ENCODE measurements at places on chromosomes 11 and 22.

DNA sequence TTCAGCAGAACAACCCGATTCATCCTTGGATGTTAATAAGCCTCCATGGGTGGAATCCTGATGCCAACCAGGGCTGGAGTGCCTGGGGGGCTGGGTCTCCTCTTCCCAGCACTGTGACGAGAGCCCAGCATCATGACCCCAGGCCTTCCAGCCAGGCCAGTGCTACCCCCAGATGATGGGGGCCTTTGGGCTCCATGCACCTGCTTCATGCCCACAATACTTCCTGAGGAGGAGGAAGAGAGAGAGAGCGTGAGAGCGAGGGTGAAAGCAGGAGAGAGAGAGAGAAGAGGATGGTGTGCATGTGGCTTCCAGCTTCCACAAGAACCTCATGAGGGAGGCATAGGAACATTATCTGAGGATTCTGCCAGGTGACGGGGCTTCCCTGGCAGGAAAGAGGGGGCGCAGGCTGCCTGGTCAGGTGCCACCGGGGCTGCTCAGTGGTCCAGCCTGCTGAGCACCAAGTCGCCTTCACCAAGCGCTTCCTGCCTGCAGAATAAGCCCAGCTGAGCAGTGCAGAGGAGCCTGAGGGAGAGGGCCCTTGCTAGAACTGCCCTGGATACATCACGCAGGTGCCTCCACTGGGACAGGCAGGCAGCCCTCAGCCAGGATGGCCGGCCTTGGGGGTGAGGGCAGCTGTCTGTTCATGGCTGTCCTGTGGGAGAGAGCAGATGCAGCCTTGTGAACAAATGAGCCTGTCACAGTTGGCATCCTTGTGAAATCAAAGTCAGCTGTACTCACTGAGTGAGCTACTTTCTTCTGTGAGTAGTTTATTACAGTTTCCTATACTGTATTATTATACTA lies 243.3 kb upstream of the B3GAT1 start:
- DNase-seq, result peak; percentile 3

GRCh38 chr11:43577566-43578264 lies 102.8 kb upstream of the HSD17B12 start:
- no peak for DNase-seq

GRCh38 chr11:1532014-1532586 lies 40.0 kb downstream of the DUSP8 start:
- no peak for DNase-seq

DNA sequence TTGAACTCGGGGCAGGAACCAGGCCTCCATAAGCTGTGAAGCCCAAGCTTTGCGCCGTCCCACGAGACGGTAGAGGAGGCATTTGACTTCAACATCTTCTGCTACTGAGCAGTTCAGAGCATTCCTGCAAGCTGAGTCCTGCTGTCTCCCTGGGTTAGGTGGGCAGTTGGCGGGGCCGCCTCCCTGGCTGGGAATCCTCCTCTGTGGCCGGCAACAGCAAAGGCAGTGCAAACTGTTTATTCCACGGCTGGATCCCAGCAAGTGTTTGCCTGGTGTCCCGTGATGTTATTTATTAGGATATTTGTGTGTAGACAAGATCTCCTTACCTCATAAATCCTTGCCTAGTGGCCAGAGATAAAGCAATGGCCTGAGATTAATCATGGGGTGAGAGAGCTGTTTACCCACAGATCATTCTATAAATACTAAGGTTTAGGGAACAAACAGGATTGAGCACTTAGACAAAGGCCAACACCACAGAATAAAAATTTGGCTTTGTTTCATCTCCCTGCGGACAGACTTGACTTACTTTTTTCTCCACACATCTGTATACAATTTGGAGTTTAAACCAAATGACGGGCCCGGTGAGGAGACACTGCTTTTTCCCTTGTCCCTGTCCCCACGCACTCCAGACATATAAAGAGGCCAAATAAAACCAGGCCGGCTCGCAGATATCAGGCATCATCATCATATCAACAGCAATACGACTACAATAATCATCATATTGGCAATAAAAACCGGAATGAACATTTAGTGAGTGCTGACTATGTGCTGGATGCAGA lies 63.4 kb downstream of the NAT10 start:
- DNase-seq, result no peak

DNA sequence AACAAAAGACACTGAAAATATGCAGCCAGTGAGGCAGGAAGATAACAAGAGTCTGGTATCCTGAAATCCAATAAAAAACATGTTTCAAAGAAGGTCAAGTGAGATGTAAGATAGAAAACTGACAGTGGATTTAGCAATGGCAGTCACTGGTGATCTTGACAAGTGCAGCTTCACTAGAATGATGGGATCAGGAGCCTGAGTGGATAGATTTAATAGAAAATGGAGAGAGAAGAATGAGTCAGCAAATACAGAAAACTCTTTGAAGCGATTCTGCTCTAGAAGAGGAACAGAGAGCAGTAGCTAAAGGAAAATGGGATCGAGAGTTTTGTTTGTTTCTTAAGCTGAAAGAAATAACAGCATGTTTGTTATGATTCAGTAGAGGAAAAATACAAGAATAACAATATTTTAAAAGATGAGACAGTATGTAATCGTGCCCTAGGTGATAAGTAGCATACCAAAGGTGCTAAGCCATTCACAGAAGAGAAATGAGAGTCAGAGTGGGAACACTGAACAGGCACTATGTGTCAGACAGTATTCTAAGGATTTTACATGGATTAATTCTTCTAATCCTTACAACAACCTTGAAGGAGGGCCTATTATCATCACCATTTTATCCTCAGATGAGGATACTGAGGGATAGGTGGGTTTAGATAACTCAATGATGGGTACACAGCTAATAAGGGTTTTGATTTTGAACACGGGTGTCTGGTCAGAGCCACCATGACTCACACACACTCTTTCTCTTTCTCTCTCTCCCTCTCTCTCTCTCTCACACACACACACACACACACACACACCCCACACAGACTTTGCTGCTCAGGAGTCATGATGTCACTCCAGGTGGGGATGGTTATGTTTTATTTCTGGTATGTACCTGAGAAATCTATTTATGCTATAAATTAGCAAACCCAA lies 36.3 kb downstream of the MRE11 start:
- no peak for DNase-seq

- DNase-seq, result no peak
Observed at GRCh38 chr11:66070604-66071380, 720 bp downstream of the PACS1 start.

DNA sequence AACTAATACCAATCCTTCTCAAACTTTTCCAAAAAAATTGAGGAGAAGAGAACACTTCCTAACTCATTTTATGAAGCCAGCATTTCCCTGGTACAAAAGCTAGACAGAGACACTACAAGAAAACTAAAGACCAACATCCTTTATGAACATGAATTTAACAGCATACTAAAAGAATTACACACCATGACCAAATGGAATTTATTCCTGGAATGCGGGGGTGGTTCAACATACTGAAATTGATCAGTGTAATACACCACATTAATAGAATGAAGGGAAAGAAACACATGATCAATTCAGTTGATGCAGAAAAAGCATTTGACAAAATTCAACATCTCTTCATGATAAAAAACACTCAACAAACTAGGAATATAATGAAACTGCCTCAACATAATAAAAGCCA lies 148.1 kb downstream of the WNT7B start:
- no peak for DNase-seq

DNA sequence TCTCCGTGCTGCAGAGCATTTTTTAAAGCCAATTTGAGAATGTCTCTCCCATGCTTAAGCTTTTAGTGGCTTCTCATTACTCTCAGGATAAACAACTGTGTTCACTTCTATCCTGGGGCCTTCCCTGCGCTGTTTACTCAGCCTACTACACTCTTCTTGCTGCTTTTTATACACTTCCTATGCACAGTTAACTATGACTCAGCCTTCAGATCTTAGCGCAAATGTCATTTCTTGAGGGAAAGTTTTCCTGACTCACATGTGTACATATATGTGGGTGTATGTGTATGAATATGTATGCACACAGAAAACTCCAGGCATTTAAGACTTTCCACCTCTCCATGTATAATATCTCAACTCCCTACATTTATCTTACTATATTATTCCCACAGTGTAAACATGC lies 9.8 kb downstream of the THAP12 start:
- DNase-seq, result no peak

GRCh38 chr11:69664901-69665300 lies 10.3 kb downstream of the LTO1 start:
- DNase-seq, result no peak

DNA sequence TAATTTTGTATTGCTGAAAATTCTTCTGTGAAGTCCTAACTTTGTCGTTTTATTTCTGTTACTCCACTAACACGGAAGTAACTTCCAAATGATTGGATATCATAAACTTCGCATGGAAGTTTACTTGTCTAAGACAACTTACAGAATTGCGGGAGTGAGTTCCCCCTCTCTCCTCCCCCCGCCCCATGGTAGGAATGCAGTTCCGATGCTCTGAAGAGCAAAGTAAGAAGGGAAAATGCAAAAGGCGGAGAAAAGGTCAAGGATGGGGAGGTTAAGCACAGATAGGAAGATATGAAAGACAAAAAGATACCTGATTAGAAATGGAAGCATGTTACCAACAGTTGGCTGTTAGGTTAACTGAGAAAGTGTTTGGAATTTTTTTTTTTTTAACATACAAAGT lies 1.3 kb downstream of the EIF3M start:
- no peak for DNase-seq

GRCh38 chr11:44774108-44774507 lies 47.3 kb downstream of the TSPAN18 start:
- DNase-seq, result no peak

DNA sequence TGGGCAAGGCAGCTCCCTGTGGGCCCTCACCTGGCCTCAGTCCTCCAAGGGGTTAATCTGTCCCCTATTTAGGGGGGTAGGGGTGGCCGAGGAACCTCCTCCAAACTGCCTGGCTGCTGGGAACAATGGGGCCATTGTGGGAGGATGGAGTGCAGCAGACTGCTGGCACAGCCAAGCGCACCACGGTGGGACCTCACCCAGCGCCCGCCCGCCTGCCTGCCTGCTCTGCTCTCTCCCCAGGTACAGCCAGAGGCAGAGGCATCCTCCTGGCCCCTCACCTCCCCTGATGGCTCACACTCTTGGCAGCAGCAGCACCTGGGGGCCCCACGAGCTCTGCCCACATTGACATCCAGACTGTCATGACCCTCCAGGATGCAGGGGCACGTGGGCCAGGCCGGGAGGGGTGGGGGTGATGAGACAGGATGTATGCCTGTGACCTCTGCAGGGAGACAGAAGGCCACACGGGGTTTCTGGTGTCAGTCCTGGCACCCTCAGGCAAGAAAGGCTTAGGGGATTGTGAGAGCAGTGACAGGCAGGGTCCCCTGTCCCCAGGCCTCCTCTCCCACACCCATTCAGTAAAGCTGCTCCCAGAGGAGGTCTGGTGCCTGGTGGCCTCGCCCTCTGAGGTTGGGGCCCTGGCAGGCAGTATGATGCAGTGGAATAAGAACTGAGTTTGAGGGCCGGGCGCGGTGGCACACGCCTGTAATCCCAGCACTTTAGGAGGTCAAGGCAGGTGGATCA lies 11.4 kb downstream of the BCL9L start:
- DNase-seq, result no peak

- DNase-seq, result peak; percentile 37
Observed at GRCh38 chr11:64060861-64061444, 25.2 kb downstream of the FLRT1 start.

DNA sequence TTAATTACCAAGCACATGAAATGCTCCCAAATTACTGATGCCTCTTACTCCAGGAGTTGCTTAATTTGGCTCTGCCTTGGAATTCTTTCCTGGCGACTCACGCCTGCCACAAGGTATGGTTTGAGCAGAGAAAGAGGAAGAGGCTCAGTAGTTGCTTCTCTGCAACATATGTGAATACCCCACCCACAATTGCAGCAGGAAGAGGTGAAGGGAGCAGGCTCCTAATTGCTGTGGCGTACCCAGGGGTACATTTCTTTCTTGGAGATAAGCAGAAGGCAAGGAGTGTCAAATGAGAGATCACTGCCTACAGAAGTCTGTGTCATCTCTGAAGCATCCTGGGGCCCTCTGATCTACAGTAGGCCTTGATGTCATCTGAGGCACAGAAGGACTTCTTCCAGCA lies 10.6 kb upstream of the NNMT start:
- DNase-seq, result no peak

GRCh38 chr11:10590218-10590915 lies 21.9 kb upstream of the LYVE1 start:
- DNase-seq, result no peak

DNA sequence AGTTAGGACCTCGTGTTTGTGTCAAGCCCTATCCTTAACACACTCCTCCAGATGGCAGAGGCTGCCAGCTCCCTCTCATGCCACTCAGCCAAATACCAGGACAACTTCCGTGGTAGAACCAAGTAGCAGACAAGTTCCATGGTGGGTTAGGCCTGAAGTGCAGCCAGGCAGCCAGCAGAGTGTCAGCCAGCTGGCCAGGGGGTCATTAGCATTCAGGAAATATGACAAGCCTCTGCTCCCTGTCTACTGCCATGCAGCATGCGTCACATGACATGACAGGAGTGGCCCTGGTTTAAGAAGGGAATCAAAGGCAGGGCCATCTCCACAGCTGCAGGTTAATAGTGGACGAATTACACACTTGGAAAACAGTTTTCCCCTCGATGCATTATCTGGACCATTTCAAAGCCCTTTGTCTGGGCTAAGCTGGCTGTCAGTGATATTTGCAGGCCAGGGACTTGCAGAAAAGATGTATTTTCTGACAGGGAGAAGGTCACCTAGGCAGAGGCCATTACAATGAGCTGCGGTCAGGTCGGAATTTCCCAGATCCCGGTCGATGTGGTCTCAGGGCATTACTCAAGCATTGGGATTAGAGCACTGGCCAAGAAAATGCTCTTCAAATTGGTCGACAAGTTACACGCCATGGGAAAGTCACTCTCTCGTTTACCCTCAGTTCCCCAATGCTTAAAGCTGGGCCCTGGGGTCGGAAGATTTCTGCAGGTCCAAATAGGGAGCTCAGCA lies 461.7 kb upstream of the CADM1 start:
- DNase-seq, result no peak

DNA sequence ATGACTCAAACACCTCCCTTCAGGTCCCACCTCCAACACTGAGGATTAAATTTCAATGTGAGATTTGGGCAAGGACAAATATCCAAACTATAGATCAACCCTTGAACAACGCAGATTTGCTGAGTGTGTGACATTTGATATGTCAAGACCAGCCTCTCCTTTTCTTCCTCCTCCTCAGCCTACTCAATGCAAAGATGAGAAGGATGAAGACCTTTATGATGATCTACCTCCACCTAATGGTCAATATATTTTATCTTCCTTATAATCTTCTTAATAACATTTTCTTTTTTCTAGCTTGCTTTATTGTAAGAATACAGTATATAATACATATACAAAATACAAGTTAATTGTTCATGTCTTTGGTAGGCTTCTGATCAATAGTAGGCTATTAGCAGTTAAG lies 67.5 kb upstream of the MPPED2 start:
- DNase-seq, result no peak

Data from activated CD4-positive, alpha-beta T cell treated with anti-CD3 and anti-CD28 coated beads for 1 hour (primary cell).